LNCaP clone FGC (cell line): ENCODE measurements at places on chromosomes 7 and 10.

DNA sequence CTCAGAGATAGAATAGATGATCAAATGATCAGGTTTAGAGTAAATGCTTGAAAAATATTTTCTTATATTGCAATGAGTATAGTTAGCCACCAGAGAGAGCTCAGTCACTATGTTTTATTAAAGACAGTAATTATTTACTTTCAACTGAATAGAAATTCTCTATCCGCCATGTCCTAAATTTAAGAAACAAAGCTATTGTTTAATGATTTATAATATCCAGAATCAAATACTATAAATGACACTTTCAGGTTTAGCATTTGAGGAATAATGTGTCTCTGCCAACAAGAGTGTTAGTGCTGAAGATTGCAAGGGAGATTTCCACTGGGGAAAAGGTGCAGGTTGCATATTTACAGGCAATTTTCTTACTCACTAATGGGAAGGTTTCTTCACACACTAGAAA lies 184.7 kb downstream of the DGKB start:
- DNase-seq, result peak; percentile 23

DNA sequence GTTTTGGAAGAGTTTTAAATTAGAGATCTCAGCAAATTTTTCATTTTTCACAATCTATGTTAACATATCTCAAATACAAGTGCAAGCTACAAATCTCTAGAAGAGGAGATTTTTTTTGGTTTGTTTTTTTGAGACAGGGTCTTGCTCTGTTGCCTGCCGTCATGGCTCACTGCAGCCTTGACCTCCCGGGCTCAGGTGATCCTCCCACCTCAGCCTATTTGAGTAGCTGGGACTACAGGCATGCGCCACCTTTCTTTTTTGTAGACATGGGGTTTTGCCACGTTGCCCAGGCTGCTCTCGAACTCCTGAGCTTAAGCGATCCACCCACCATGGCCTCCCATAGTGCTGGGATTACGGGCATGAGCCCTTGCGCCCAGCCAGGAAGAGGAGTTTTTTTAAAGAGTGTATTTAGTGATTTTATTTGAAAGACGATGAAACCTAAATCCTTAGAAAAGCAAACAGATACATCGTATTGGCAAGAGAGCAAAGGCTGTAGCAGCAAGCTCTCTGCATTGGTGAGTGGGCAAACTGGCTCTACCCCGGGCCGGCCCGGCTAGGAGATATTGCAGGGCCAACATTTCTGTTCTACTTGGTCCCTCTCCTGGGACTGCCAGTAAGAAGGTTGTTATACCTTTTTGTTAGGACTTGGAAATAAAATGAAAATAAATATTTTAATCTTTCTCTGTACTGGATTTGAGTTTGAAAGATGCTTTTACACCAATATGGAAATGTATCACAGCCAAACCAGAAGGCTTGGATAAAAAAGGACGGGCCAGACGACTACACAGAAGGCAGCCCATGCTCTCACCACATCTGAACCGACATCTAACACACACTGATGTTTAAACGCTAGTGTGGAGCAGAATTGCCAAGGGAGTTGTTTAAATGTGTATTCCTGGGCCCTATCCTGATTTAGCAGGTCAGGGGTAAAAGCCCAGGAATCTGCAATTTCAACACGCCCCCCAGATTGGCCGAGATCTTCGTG lies 49.6 kb upstream of the RHEB start:
- DNase-seq, result no peak

DNA sequence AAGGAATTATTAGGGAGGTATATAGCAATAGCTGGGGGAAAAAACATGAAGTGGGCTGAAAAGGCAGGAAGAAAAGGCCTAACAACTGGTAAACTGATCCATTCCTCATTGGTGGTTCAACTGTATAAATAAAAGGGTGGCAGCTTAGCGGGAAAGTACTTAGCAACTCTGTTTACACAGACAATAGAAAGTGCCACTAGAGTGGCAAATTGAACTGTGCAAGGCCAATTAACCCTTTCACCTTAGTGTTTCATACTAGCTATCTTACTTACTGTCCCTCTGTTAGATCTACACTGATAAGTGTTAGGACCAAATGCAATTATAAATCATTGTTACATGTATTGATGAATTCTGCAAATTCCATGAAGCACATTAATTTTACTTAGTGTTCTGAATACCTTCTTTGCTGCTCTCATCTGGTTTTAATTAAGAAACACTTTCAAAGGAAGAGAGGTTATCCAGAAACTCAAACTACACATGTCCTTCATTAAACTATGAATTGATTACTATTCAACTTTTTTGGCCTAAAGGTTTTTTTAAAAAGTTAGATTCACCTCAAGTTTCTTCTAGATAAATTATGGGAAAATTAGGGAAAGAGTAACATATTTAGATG lies 28.0 kb downstream of the DNAJC1 start:
- no peak for DNase-seq

- DNase-seq, result no peak
Observed at GRCh38 chr10:119675483-119676170, 24.4 kb downstream of the BAG3 start.

DNA sequence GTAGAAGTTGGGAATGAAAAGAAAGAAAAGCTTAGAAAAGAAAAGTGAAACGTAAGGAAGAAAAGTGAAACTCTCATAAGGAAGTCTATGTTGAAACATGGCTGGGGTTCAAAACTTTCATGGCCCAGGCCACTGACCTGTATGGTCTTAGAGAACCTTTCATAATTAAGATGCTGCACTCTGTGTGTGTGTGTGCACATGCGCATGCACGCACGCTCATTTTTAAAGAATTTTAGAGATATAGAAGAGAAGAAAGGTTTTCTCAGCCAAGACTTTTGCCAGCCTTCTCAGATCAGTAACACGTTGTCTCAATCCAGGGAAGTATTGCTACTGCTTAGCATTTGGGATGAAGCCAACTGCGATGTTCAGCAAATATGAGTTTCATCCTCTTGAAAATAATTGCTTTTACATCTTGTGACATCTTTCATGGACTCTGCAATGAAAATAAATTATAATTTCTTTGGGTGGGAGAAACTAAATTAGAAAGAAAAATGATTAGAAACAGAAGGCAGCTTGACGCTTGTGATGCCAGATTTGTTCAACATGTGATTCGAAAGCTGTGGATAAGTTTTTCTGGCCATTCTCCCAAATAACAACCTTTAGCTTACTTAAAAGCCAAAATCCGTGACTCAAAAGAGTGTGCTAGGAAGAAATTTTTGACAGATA lies 16.2 kb upstream of the SLC26A4 start:
- no peak for DNase-seq

DNA sequence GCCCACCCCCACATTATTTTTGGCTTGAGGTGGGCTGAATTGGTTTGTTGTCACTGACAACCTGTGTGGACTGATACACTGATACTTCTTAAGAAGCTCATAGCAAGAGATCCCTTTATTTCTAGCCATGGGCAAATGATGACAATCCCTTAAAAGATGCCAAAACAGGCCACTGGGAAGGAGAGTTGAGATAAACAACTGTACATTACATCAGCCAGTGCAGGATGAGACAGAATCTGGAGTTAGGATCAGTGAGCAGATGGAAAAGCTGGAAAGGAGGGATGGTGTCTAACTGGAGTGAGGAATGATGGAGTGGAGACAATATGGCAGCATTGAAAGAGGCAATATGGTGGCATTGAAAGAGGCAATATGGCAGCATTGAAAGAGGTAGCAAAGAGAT lies 195.9 kb upstream of the LYZL2 start:
- DNase-seq, result no peak

DNA sequence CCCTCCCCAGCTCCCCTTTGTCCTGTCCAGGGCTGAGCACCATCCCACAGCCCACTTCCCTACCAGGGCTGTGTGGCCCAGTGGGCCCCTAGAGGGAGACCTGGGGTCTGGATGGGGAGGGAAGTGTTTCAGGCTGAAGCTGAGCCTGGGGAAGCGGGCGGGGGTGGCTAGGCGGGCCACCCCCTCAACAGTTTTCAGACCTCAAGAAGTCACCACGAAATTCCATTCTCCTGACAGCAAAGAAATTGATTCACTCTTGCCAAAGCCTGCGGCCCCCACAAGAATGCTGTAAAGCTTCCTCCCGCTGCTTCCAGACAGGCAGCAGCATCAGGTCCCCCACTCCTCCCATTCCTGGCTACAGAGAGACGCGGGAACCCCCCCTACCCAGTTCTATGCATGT lies 2.5 kb upstream of the LFNG start:
- no peak for DNase-seq

- DNase-seq, result no peak
Observed at GRCh38 chr7:47501406-47501805, 80.5 kb downstream of the TNS3 start.
